ENCODE measurements at places on chromosomes 5 and 9.

GRCh38 chr5:137360607-137361006 lies 138.5 kb downstream of the SPOCK1 start:
- DNase-seq = no peak

DNA sequence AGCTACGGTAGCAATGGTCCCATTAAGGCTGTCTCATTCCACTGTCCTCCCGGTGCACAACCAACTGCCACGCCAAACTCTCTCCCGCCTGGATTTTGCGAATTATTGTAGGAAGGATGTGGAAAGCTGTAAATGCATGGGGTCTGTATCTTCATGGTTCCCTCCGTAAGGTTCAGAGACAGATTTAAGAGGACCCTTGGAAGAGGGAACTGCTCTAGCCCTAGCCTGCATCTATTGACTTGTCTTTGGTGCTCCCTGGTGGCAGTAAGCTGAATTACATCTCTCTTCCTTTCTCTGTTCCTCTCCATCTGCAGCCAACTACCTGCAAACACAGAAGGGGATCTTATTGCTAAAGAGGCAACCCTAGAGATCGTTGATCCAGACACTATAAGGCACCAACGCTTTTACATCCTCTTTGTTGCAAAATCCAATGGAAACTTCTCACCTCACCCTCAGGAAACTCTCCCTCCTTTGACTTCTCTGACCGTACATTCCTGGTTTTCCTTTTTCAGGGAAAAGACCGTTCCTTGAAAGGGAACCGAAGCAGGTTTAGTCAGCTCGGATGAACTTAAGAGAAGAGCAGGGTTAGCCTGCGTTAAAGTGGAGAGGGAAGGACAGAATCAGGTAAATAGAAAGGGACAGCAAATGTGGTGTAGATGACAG lies 11.9 kb downstream of the CAPSL start:
- DNase-seq = peak; percentile 73

DNA sequence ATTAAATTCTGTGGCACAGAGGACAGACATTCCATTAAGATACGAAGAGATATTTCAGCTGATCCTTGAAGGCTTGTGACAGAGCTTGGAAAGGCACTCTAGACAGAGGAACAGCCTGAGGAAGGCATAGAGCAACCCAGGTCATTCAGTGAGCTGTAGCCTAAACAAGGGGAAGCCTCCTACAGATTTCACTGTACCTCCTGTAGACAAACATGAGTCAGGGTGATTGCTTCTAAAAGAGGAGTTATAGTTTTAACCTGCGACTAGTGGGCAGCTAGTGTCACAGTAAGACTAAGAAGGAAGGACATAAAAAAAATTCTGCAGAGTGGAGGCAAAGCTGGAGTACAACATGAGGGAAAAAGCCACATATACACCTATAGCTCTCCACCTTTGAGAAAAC lies 43.5 kb upstream of the ANKDD1B start:
- DNase-seq = no peak

DNA sequence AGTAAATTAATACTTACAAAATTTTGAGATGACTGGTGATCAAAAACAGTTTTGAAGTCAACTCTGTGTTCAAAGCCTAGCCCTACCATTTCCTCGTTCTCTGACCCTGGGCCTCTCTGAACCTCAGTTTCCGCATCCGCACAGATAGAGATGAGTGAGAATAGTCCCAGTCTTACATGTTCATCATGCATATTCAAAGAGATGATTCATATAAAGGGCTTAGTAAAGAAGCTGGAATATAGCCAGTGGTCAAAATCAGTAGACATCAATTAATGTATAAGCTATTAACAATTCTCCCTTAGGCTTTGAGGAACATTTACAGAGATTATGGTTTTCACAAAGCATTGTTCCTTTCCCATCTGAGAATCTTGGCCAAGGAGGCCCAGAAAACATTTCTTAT lies 250.6 kb downstream of the SPOCK1 start:
- no peak for DNase-seq

DNA sequence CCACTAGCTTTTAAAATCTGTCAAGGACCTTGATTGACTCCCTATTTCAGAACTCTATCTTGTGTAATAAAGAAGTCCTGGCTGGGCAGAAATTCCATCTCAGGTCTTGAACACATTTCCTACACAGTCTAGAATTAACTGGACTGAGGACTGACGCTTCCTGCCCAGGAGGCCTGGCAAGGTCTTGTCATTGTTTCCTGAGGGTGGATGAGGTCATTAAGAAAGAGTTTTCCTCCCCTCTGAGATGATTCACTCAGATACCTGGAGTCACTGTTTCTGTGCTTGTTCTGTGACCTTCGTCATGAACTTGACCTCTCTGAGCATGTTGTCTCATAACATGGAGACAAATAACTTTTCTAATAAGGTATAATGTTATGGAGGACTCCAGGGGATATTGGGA lies 10.0 kb downstream of the MTAP start:
- DNase-seq = no peak
